ENCODE measurements at places on chromosomes 16 and 17. TPM values are rescaled to one million over a fixed set of nuclear protein-coding genes. Genes with fewer than 3 reads are reported as not detected.
A peak's percentile ranks its signal among the peaks of the same experiment; 100 is the strongest.

Gene EVI2B
- not detected for total RNA-seq

Gene DDX28
- total RNA-seq: 5.5 TPM

Gene SLC5A11
- total RNA-seq: not detected

Gene CA5A
- not detected for total RNA-seq

Gene ADAD2
- total RNA-seq: not detected

Gene RAD51D
- total RNA-seq: 14.0 TPM

Gene KRT23
- not detected for total RNA-seq

Gene ACSM5
- not detected for total RNA-seq

Gene C17orf78
- total RNA-seq: not detected

Gene TP53TG3B
- total RNA-seq: not detected

Gene JPH3
- 9.3 TPM for total RNA-seq

Gene KATNIP
- 21.1 TPM for total RNA-seq

Gene TBC1D3C
- total RNA-seq: not detected

Gene CFAP97D1
- total RNA-seq: 0.16 TPM

- peak; percentile 22 for DNase-seq
Measured at GRCh38 chr17:42101513-42102292, 3.4 kb upstream of the ZNF385C start.

- peak; percentile 75 for DNase-seq
Measured at GRCh38 chr16:15572329-15573001, 70.5 kb downstream of the MARF1 start.

DNA sequence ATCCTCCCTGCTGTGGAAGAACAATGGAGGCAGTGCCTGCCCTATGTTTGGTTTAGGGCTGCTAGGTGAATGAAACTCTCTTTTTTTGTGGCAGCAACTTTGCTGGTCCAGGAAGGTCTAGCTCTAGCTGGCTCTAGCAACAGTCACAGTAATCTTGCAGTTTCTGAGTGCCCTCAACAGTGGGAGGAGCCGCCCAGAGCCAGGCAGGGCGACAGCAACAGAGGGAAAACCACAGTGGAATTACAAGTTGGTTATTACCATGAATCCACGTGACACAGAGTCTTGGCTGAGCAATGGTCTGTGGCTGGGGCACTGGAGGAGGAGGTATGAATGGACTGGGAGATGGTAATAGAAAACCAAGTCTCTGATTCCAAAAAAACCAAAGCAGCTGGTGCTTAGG, 10.3 kb downstream of the HSPB9 start:
- peak; percentile 88 for DNase-seq

- DNase-seq: peak; percentile 29
Measured at GRCh38 chr17:41098481-41098880, 539 bp upstream of the KRTAP4-8 start.

DNA sequence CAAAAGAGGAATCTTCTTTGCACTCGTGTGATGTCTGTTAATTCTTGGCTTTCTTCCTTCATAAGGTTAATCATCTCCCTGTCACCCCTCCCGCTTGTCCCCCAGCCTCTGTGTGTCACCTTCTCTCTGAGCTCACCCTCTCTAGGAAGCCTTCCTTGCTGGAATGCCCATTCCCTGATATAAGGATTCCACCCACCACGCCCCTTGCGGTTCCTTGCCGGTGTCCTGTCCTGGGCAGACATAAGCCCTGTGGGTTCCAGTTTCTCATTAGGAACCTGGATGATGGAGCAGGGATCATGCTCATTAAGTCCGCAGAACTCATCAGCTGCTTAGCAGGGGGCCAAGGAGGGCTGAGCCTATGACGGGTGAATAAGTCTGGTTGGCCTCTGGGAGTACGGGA, 559.3 kb downstream of the MAF start:
- DNase-seq: no peak

GRCh38 chr17:32488604-32489180, 1.9 kb downstream of the CDK5R1 start:
- DNase-seq: no peak

DNA sequence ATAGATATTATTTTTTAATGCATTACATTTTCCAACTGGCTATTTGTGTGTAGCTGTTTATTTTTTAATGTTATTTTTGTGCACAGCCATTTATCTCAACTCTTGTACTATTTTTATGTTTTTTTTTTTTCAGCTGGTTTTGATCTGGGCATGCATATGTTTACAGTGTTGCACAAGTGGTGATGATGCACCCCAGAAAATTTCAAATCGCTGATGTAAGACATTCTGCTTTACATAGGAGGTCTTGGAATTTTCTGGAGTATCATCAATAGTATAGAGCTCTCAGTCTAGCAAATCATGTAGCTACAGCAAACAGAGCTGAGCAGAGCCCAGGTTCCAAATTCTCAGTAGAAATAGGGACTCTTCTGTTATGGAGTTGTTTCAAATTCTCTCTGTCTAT, 30.2 kb downstream of the CACNG5 start:
- DNase-seq: no peak

- no peak for DNase-seq
Measured at GRCh38 chr16:50384500-50385135, 15.8 kb upstream of the BRD7 start.

- DNase-seq: no peak
Measured at GRCh38 chr17:79862771-79863440, 23.7 kb upstream of the CBX4 start.

DNA sequence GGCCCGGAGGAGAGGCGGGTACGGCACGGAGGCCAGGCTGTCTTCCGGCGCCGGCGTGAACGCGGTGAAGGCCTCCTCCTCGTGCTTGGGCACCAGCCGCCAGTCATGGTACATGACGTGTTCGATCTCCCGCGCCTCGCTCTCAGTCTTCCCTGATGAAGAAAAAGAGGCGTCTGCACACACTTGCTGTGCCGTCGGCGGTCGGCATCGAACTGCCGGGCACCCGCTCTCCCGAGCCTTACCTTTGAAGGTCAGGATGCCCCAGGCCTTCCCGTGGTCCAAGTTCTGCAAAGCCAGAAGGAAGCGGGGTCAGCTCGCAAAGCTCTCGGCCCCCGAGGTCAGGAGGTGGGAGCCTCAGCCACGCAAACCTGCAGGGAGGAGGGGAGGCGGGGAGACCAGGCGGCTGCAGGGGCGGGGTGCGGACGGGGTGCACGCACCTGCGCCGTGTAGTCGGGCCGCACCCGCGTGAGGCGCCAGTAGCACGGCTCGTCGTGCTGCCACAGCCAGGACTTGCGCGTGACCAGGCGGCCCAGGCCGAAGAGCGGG, at the start of gene EME2:
TSS of gene EME2 (plus strand) at position 449 of the 546 bp plus-strand sequence. CDS start 418 bp downstream, outside the sequence.
- DNase-seq: no peak

- DNase-seq: no peak
Measured at GRCh38 chr16:28320741-28321140, 28.4 kb downstream of the SBK1 start.

GRCh38 chr17:57823469-57824401, 26.1 kb downstream of the MRPS23 start:
- DNase-seq: peak; percentile 35

DNA sequence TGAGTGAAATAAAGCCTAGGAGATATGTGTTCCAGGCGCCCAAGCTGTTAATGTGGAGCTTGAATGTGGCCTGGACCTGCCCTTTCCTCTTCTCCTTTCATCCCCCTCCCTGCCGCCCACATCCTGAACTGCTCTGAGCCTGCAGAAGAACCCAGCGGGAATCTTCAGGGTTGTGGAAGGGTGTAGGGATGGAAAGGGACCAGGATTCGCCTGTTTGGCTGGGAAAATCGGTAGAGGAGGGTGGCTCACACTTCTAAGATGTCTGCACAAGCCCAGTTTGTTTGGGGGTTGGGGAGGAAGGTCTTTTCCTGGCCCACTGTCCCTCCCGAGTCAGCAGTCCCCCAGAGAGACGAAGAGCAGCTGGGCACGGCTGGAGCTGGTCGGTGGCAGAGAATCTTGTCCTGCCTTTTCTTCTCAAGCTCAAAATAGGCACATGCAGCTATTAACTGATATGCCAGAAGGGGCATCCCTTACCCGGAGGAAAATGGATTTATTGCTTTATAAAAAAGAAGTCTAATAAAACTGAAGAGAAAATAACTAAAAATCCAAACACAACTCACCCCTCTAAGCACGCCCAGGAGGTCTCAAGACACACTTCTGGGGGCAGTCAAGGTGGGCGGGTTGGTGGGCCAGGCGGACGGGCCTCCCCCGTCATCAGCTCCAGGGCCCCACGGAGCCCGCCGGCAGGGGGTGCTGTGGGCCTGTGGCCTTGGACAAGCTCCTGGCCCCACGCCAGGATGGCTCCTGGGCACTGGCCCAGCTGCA, 11.5 kb upstream of the PITPNA start:
- DNase-seq: peak; percentile 26

DNA sequence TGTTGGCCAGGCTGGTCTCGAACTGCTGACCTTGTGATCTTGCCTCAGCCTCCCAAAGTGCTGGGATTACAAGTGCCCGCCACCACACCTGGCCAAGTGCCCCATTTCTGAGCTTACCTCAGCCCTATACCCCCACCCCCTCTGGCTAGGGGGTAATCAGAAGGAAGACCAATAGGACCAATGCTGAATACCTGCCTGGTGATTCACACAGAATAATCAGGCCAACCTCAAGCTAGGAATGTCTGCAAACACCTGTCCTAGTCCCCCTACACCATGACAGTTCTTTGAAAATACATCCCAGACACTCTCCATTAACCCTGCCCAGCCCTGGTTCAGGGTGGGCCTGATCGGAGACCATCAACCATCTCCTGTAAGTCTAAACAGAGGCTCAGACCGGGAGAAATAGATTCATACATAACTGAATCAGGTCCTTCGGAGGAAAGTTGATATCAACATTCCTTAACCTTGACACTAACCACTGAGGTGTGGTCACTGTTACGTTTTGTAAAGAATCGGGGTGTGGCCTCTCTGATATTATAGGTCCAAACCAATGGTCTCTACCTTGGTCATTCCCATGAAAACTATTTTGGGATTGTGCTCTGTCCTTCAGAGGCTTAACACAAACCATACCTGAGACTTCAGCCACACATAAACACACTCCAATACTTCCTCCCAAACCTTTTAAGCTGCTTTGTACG, 130.8 kb downstream of the GAS7 start:
- DNase-seq: no peak

DNA sequence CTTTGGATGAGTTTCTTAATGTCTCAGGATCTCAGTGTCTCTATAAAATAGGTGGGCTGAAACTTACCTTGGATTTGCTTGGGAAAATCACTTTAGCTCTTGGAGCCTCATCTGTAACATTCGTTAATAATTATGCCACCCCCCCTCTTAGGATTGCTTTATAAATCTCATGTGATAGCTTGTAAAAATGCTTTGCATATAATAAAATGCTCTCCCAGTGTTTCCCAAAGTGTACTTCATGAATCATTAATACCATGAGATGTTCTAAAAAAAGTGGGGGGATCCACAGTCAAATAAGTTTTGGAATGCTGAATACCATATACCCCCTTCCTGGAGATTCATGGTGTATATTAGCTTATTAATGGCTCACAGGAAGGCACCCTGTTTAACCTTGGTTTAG, 5.2 kb downstream of the KRT39 start:
- DNase-seq: no peak

DNA sequence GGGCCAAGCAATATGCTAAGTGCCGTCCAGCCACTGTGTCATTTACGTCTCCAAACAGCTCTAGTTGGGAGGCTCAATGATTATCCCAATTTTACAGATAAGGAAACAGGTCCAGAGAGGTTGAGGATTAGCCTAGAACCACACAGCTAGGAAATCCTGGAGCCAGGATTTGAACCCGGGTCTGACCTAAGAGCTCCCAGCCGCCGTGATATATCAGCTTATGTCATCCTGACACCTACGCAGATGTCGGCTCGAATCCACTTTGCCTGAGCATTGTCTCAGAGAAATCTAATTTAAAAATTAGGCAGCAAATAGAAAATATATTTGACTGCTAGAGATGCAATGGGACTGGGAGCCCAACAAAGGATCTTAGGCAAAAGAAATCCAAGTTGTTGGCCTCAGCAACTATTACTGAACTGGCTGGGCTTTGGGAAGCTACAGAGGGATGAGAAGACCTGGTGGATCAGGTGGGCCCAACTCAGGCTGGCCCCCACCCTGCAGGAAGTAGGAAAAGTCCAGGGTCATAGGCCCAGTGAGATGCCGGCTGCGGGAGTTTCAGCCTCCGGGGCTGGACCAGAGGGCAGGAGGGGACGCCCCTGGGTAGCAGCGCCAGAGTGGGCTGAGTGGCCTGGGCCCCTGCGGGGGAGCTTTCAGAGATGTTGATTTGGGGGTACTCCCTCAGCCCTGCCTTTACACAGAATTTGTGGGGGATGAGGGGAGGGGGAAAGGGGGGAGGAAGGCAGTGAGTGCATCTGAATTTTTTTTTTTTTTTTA, 35.1 kb upstream of the IL21R start:
- no peak for DNase-seq

DNA sequence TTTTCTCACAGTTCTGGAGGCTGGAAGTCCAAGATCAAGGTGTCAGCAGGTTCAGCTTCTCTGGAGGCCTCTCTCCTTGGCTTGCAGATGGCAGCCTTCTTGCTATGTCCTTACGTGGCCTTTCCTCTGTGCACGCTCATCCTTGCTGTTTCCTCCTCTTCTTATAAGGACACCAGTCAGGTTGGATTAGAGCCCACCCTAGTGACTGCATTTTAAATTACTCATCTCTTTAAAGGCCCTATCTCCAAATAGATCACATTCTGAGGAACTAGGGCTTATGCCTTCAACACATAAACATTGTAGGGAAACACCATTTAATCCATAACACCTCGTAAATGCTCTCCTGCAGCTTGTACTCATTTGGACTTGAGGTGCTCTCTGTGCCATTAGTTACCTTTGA, 36.3 kb downstream of the DHRS7C start:
- DNase-seq: peak; percentile 3

- DNase-seq: peak; percentile 62
Measured at GRCh38 chr17:72850410-72851118, 241.9 kb downstream of the SLC39A11 start.

- no peak for DNase-seq
Measured at GRCh38 chr16:57829969-57830360, 27.7 kb upstream of the KIFC3 start.

GRCh38 chr17:73772107-73772705, 128.0 kb upstream of the SDK2 start:
- no peak for DNase-seq

DNA sequence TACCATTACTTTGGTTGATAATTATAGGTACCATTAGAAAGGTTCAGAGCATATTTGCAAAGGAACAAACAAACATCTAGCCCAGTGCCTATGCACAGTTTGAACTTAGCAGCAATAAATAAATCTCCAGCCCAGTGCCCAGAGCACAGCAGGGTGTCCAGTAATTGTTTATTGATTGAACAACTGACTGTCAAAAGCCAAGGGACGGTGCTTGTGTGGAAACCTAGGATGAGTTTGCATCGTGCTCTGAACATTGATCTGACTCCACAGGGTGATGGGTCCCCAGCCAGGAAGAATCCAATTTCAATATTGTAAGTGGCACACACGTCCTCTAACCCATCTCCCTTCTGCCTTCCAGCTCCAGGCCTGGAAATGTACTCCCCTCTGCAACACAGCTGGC, 625.5 kb upstream of the C16orf82 start:
- no peak for DNase-seq

- DNase-seq: no peak
Measured at GRCh38 chr17:63596856-63597586, 3.7 kb upstream of the TACO1 start.

GRCh38 chr16:55479430-55480140, 587 bp downstream of the MMP2 start:
- DNase-seq: no peak

GRCh38 chr16:31455601-31456314, 3.5 kb upstream of the ARMC5 start:
- DNase-seq: no peak

Measured in astrocyte (in vitro differentiated cells and primary cell).